Cardiac fibroblast (primary cell): ENCODE measurements at places on chromosomes 3 and 15.

GRCh38 chr3:89180334-89180733 is 72.9 kb downstream of the EPHA3 start:
- peak; percentile 6 for DNase-seq

DNA sequence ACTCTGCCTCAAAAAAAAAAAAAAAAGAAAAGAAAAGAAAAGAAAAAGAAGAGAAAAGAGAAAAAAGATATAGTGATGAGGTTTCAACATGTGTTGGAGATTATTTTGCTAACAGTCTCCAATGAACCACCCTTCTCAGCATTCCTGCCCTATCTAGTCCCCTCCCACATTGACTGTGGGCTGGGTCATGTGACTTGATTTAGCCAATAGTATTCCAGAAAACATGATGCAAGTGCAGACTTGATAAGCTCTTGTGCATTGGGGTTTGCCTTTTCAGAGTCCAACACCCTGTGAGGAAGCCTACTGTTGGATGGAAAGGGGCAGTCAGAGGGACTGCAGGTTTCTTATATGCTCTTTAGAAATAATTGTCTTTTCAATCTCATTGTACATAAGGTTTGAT is 37.8 kb upstream of the MED12L start:
- DNase-seq, result peak; percentile 14

GRCh38 chr15:52464040-52464439 is 64.6 kb downstream of the MYO5A start:
- DNase-seq, result no peak

DNA sequence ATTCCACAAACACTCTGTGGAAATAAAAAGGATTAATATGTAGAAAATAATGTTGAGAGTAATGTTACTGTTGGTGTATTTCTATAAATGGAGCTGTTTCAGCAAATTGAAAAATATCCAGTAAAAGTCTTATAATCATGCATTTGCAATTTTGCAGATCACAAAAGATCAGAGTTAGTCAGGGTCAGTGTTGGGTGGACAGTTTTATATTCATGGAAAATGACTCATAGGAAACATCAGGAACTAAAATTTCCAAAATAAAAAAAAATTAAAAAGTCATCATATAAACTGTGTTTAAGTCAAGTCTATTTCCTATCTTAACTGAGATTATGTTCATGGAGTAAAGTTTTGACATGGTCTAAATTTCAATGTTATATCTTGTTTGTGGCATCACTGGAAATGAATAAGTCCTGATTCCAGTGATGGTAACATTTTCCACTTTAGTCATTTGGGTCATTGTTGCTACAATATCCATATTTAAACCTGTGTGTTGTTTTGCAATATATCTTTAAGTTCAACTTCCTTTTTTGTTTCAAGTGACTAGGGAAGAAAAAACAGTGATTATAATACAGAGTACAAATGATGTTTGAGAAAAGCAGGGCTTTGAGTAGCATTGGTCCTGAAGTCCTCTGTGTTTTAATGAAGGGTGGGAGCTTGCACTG is 37.8 kb downstream of the MITF start:
- DNase-seq, result no peak

DNA sequence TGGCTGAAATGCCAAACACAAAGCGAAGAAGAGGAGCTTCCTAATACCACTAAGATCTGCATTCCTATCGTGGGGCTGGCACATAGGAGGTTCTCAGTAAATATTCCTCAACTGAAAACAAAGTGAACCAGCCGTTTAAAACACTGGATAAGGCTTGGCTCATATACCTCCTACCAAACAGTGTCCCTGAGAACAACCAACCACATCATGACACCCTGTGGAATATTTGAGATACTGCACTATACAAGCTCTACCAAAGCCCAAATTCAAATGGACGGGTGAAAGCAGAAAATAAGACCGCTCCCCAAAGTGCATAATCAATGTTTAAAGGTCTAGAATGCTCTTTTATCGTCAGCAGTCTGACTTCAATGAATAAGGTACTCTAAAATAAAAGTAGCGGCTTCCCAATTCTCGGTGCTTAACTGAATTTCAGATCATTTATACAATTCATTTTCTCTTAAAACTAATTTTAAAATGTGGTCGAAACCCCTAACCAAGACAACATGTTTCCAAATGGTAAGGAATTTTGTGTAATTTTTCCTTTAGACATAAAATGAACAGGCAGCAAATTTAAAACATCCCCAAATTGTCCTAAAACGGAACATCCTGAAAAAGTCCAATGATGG is 425.8 kb downstream of the ERC2 start:
- DNase-seq, result peak; percentile 58

DNA sequence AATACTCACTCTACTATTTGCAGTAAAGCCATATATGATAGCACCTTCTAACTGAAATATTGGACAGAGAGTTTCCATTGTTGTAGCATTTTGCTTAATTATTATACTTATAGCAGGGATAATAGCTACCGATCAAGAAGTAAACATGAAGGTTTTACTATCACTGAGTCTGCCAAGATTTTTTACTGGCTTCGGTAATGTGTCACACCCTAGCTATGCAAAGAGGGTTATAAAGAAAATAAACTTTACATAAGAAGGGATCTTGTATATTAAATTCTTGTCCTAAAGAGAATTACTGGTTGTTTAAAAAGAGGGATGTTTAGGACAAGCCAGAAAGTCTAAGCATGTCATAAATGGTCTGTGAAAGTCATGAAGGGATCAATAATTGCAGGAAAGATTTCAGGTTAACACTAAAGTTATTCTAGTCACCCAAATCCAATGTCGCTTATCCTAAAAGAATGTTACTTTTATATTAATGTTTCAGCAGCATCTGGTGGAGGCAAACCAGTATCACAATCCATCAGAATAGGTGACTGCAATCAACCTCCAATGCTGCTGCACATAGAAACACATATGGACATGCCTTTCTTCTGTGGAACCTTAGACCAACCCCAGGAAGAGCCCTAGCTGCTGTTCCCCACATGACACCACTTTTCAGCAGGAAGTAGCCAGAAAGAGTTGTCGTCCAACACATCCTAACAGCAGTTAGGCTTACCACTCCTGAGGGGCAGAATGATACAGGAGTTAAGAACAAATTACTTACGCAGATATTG is 62.7 kb upstream of the GK5 start:
- peak; percentile 22 for DNase-seq

DNA sequence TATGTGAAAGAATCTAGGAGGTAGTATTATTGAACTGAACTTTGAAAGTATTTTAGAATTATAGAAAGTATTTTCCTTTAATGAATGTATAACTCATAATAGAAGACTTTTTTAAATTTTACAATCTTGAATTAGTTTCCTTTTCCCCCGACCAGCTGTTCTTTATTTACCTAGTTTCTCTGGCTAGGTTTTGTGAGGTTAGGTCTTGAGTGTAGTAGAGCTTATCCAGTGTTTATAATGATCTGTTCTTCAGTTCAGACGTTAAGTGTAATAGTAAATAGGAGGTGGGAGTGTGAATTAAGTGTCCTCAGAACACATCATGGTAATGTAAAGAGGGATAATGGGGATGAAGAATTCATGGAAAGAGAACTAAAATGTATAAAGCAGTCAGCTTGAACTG is 93.8 kb downstream of the MYRIP start:
- no peak for DNase-seq

GRCh38 chr3:182305881-182306665 is 487.2 kb upstream of the ATP11B start:
- no peak for DNase-seq

GRCh38 chr15:77009646-77010311 is 14.9 kb downstream of the PSTPIP1 start:
- no peak for DNase-seq

GRCh38 chr15:33031324-33031821 is 163.1 kb downstream of the FMN1 start:
- DNase-seq, result no peak

- DNase-seq, result no peak
Measured at GRCh38 chr3:11658180-11658579, 14.5 kb upstream of the VGLL4 start.

GRCh38 chr3:130997289-130997688 is 29.3 kb downstream of the ASTE1 start:
- peak; percentile 41 for DNase-seq

DNA sequence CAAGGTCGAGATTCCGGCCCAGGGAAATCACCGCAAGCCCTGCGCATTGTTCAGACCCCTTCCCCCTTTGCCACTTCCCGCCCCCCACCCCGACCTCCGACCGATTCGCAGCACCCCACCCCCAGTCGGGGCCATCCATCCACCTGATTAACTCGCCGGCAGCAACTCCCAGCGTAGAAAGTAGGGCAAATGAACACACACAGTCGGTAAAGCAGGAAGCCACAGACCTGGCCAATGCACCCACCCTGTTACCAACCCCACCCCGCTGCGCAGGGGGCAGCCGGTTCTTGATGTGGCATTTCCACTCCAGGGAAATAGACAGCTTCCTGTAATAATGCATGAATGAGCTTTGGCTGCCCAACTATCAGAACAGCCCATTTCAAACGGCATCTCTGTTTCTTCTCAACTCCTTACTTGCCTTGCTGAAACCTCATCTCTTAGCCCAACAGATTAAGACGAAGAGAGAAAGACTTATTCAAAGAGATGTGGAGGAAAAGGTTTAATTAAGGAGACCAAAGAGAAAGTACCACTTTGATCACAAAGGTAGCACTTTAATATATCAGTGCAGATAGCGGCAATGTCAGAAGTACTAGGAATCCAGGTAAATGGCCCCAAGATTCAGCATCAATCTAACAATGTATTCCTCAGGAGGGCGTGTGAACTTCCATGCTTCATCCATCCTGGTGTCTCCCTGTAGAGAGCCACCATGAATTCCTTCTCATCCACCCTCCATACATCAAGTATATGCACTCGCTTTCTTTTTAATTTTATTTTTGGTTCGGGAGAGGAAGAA is 1.9 kb downstream of the TNIK start:
- peak; percentile 15 for DNase-seq
